ENCODE measurements at places on chromosomes 5 and 9.

DNA sequence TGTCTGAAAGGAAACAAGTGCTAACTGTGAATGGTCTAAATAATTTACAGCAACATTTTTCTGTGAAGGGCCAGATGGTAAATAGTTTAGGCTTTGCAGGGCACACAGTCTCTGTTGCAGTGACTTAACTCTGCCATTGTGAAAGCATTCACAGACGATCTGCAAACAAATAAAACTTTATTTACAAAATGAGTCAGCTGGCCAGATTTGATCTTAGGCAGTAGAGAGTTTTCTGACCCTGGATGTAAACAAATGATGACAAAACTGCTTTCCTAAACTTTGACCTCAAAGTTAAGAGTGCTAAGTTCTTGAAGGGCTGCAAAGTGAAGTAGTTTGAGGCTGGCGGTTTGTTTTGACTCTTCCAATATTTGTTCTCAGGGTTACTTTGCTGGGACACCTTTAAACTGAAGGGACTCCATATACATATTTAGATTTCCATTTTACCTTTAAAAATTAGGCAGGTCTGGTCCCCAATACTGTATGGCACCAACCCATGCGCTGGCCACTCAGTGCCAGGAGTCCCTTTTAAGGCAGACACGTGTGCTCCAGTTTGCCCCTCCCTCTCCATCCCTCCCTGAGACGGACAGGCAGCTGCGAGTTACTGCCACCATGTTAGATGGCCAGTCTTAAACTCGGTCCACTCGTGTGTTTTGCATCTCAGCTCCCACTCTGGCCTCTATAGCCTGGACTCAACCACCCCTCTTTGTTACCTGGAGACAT, 4.0 kb upstream of the ADAMTS16 start:
- DNase-seq = no peak

DNA sequence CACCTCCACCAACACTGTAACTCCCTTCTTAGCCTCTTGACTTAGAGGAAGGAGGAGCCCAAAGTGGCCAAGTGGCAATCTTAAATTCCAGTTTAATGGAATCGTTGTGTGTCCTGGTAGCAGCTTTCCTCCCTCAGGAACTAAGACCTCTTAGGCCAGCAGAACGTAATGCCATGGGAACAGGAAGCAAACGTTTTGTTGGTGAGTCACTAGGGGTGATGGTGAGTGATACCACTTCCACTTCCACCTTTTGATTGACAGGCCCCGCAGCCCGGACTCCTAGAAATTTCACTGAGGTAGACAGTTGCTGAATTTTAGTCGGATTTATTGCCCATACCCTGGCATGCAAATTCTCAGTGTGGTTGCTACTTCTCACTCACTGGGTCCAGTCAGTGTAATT, 94.2 kb upstream of the FBN2 start:
- no peak for DNase-seq

DNA sequence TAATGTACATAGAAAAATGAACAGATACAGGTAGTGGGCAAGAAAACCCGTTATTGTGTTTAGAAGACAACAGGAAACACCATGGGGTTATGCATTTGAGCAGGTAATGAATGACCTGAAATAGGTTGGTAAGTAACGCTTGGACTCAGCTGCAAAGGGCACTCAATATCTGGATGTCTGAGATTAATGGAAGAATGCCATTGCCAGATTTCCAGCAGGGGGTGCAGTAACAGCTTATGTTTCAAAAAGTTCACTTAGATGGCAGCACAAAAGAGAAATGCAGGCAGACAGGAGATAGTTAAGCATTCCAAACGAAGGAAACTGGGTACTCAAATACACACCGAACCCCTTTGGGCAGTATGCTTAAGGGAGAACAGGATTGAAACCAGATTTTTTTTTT, 285.5 kb upstream of the VLDLR start:
- DNase-seq = no peak

DNA sequence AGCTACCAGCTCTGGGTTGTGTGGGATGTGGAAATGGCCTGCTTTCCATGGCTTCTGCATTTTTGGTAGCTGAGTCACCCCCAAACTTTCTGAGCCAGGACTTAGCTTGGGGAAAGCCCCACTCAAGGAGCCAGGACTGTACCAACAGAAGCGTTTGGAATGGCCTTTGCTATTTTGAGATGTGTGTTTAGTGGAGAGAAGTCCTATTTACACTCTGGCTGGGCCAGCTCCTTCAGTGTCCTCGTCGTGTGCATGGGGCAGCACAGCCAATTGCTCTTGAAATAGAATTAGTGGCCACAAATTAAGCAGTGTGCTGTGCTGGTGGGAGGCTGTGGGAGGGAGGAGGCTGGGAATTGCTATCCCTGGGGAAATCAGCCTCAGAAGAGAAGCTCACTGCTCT, 51.6 kb downstream of the ENTREP1 start:
- no peak for DNase-seq

GRCh38 chr5:113255105-113255504, 179.7 kb downstream of the TSSK1B start:
- DNase-seq = no peak

DNA sequence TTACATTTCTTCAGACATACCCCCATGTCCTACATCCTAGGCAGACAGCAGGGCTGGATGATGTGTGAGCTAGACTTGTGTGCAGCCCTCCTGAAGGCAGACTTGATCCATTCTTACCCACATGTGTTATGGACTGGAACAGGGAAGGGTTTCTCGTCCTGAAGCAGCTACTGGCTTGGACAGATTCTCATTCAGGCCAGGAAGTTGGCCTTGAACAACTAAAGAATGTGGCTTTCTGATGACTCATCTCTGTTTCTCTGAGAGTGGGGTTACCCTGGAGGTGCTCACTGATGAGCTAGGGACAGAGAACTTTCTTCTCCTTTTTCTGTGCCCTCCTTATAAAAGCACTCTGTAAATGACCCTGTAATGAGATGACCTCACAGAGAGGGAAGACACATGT, 246.5 kb downstream of the PCSK5 start:
- no peak for DNase-seq

- no peak for DNase-seq
These were observed 1106.4 kb downstream of the CDH18 start for GRCh38 chr5:18881615-18882014.

DNA sequence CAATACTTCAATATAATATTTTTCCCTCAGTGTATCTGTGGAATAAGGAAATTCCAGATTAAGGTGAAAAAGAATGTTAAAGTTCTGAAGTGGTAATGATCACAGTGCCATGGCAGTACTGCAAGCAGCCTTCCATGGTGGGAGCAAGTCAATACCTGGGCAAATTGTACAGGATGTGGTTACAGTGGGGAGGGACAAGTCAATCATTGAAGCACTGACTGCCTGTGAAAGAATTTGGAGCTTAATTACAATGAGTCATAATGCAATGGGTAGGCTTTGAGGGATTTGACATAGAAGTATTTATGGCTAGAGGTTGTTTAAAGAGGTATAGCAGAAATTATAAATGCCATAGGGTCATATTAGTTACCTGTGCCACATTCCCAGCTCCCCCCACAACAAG, 786.5 kb upstream of the ACO1 start:
- no peak for DNase-seq

DNA sequence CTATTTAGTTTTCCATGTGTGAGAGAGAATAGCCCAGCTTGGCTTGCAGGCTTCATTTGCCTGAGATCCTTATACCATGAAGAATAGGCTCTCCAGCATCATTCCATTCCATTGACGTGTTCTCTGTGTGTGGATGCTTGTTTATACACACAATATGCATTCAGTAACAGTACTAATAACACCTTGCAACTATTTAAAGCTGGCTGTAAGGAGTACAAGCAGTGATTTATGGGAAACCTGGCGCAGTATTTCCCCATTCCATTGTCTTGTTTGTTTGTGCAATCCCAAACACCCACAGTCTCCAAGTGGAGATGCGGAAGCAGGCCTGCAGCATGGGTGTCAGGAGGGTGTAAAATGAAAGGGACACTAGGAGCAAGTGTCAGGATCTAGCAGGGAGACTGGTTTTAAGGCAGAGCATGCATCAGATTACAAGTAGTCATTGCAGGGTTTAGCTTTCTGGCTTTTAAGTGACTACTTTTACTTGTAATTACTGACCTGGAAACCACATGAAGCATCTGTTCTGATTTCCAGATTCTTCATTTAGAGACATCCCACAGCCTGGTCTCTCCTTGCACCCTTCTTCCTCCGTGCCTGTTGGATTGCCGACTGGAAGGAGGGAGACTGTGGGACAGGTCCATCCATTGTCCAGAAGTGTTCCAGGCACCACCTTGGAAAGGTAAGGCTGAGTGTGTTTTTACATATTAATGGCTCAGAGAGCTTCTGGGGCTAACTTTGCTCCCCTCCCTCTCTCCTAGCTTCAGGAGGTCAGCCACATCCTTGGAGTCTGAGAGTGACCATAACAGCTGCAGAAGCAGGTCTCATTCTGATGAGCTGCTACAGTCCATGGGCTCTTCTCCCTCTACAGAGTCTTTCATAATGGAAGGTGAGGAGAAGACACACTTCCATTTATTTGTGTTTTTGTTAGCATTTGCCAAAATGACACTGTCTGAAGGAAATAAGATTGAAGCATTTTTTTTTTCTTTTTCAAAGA, 241.6 kb downstream of the ARHGEF28 start:
- DNase-seq = no peak

DNA sequence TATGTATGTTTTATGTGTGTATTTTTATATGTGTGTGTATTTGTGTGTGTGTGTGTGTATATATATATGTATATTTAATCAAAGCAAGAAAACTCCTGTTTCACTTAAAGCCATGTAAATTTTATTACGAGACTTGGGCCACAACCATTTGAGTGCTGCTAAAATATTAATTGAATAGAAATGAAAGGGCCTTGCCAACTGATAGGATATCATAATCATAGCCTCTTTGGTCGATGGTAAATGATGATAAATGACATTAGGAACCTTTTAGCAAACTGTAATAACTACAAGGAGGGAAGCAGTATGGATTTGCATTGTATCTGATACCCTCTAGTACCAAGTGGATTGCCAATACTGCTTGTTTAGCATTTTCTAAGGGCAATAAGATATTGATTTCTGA, 7.9 kb downstream of the TLE4 start:
- no peak for DNase-seq

DNA sequence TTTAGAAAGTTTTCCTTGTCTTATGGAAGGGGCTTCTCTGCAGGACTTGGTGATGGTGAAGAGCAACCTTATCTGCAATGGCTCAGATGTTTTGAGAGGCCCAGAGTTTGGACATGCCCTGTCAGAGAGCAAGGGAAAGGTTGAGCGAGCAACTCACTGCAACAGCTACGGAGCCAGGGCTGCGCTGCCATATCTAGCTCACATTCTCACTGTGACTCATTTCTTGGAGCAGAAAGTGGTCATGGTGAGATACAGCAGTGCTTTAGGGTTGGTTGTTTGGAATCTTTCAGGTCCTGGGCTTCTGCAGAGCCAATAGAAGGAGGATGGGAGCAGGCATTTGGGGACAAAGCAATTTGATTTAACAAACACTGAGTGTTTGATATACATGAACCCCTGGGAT, 12.3 kb downstream of the GLRA1 start:
- no peak for DNase-seq

- DNase-seq = no peak
These were observed 41.5 kb upstream of the STXBP1 start for GRCh38 chr9:127570533-127571111.

- DNase-seq = no peak
These were observed 142.4 kb downstream of the ST8SIA4 start for GRCh38 chr5:100760688-100761087.

GRCh38 chr5:151708126-151708525, 21.4 kb upstream of the SPARC start:
- DNase-seq = no peak

DNA sequence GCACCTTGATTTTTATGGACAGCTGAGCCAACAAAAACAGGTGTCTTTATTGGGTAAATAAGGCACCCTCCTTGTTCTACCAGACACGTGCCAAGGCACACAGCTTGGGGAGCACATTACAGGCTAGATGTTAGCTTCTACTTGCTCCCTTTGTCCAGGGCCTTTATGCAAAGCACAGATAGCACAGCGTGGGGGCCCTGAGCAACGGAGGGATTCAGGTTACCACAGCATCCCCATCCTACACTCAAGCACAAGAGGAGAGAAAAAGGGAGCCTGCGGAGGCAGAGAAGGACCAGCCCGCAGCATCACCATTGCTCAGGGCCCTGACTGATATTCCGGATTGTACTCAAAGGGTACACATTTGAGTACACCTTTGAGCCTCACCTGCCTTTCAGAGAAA, 181.7 kb upstream of the KIF2A start:
- DNase-seq = no peak

GRCh38 chr5:175082866-175083590, 358.6 kb downstream of the MSX2 start:
- DNase-seq = no peak

DNA sequence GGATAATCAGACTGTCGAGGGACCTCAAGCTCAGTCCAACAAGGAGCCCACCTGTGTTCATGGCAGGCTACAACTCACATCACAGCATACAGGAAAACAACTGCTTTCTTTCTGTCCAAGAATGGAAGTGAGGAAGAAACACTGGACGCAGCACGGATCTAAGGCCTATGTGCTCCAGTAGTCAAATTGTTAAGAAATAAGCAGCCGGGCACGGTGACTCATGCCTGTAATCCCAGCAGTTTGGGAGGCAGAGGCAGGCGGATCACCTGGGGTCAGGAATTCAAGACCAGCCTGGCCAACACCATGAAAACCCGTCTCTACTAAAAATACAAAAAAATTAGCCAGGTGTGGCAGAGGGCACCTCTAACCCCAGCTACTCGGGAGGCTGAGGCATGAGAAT, 427.8 kb downstream of the BNC2 start:
- no peak for DNase-seq

GRCh38 chr9:137221095-137221505, 940 bp downstream of the RNF208 start:
- DNase-seq = no peak

- no peak for DNase-seq
These were observed 124.2 kb downstream of the PTTG1 start for GRCh38 chr5:160545832-160546231.

- DNase-seq = no peak
These were observed 14.6 kb upstream of the BNC2 start for GRCh38 chr9:16884952-16885513.

- no peak for DNase-seq
These were observed 209.3 kb upstream of the PPP1R2B start for GRCh38 chr5:156640691-156641241.

GRCh38 chr5:67543720-67544270, 347.2 kb upstream of the CD180 start:
- no peak for DNase-seq

GRCh38 chr9:120030847-120031246, 549.1 kb downstream of the CDK5RAP2 start:
- no peak for DNase-seq

GRCh38 chr9:83423815-83424707, 114.1 kb downstream of the FRMD3 start:
- no peak for DNase-seq

GRCh38 chr9:126719618-126720031, 85.2 kb upstream of the ZBTB43 start:
- peak; percentile 65 for DNase-seq

DNA sequence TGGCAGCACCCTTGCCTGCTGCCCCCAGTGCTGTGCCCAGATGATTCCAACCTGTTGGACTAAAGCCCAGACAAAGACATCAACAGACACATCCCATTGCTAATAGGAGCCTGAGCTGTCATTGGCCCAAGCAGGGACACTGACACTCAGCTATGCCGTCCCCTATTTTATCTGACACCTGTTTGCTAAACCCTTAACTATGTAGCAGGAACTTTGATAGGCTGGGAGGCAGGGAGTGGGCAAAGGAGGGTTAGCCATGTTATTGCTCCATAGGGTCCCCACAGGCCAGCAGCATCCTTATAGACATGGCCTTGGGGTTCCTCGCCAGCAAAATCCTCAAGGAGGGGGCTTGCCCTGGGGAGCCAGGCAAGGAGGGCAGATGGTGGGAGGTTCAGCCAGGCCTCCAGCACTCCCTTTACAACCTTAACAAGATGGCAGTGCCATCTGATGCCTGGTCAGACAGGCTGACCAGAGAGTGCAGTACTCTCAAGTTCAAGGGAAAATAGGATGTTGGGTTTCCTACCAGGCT, 50.4 kb upstream of the CDKN2AIPNL start:
- no peak for DNase-seq
